ENCODE measurements at places on chromosomes 3 and 15.
A peak's percentile ranks its signal among the peaks of the same experiment; 100 is the strongest.

DNA sequence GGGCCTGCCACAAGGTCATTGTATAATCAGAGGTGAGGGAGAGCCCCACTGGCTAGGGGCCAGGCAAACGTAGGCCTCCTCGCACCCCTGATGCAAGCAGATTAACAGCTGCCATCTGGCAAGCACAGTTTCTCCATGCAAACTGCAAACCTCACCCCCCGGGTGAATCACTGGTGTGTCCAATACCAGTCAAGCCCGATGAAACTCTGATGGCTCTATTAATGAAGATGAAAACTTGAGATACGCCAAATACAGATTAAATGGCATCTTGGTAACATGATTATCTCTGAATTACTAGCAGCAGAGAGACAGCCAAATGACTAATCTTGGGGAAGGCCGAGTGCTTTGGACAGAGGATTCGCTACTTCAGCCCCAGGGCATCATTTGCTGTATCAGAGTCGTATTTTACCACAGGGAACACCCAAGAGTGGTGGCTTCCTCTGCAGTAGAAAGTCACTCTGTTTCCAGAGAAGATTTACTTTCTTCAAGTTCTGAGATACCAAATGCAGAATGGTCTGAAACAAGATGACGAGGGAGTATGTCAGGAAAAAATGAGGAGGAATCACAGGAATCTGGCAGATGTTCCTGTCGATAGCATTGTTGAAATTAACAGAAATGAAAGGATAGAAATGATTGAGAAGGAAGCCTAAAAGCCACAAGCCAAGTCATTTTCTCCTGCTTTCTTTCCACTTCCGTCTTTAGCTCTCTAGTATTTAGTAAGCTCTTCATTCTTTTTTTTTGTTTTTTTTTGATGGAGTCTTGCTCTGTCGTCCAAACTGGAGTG, 96.2 kb upstream of the NR2F2 start:
- no peak for DNase-seq

- peak; percentile 80 for DNase-seq
Observed at GRCh38 chr15:92820236-92821021, 79.7 kb upstream of the CHD2 start.

DNA sequence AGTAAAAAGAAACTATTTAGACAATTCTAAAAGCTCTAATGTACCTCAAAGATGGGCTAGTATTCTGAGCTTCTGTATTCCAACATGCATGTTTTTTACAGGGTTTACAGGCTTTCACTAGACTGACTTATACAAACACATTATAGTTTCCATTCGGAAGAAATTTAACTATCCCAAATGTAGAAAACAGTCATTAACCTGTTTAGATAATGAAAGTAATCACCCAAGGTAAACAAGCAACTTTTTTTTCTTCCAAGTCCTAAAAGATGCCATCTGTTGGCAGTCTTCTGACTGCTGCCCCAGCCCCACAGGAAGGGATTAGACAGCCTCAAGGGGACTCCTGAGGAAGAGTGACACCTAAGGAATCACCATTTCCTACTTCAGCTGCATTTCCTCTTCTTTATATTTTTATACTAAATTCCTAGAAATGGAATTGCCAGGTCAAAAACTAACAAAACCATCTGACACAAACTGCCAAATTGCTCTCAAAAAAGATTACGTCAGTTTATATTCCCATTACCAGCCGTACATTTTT, 25.5 kb downstream of the SIN3A start:
- DNase-seq, result no peak

DNA sequence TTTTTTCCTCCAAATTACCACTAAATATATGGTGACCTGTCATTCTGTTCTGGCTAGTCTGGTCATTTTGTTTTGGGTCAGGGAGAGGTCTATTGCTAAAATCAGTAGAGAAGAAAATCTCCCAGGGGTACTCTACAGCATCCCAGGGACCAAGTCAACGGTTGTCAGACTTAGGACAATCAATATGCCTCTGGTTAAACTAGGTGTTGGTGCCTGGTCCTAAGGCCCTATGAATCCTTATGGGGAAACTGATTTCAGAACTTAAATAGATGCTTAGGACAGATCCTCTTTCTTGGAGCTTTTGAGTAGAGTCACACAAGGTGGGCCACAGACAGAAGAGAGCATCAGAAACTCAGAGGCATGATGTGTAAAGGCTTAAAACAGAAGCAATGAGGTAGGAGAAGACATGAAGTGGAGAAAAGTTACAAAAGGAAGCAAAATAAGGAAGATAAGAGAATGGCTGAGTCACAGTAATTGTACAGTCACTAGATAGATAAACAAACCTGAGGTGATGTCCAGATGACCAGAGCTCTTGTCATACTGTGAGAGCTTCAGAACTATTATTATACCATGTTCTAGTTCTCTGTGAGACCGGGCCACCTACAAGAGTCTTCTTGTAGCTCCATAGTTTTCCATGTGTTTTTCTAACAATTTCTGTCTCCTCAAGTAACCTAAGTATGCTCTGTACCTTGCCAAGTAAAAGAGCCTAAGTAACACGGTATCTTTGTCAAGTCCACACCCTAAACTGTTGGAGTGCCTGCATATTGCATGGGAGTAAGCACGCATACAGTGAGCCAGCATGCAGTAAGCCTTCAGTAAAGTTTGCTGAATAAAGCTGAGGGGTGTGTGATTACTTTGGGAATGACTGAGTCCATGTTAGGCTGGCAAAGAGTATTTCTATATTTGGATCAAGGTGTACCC, 44.6 kb upstream of the LEKR1 start:
- DNase-seq, result no peak

GRCh38 chr15:79307251-79307650, 3.7 kb upstream of the TMED3 start:
- DNase-seq, result no peak

DNA sequence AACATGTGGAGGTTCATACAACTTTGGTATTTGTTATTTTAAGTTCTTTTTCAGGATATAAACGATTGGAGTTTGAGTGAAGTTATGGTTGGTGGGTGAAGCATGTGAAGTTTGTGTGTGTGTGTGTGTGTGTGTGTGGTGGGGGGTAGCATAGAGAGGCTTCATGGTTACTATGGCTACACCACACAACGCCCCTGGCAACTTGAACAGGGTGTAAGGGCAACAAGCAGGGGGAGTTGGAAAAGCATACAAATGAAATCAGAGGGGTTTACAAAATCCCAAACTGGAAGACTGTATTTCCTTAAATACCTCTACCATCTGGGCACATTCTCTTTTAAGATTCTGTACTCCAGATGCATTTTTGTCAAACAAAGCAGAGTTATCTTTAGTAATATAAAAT, 207.5 kb downstream of the SV2B start:
- DNase-seq, result no peak

DNA sequence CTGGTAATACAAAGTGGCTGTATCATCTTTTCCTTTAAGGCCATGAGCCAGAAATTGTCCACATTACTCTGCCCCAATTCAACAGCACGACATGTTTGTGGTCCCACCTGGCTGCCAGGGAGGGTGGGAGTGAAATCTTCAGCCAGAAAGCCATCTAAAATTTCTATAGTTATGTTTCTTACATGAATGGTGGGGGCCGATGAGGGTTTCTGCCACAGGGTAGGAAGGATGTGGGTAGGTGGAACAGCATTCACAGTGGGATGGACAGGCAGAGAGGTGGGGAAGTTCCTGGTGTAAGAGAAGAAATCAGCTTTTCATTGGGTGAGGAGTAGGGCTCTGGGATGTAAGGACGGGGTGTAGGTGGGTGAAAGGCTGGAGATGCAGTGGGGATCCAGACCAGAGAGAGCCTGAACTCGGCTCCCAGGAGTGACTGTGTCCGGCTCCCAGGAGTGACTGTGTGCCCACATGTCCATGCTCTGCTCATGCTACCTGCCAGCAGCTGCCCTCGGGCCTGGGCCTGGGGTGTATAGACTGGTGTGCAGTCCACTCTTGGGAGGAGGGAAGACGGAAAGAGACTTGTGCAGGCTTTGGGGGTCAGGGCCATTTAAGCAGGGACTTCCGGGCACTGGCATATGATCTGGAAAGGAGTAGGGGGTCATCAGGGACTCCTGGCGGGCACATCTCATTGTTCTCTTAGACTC, 3.8 kb upstream of the FBLN2 start:
- DNase-seq, result no peak

DNA sequence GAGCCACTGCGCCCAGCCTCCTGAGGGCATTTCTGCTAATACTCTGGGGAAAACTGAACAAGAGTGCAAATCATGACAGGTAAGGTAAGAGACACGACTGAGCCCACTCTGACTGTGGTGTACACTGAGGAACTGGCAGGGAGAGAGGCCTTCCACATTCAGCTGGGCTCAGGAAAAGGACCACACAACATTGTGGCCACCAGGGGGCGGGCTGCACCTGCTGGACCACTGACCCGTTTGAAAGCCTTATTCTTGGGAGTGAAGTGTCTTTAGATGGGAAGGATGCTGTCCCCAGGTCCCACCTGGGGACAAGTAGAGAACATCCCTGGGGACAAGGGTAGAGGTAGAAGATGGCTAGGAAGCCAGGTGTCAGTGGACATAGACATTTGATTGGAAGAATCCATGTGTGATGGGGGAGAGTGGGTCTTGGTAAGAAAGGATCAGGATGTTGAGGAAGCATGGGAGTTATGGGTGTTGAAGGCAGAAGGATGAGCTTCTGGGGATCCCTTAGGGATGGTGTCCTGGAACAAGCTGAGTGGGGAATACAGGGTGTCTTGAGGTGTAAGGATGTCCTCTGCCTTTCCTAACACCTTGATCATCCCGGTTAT, 6.2 kb upstream of the CTDSPL start:
- DNase-seq, result peak; percentile 74

DNA sequence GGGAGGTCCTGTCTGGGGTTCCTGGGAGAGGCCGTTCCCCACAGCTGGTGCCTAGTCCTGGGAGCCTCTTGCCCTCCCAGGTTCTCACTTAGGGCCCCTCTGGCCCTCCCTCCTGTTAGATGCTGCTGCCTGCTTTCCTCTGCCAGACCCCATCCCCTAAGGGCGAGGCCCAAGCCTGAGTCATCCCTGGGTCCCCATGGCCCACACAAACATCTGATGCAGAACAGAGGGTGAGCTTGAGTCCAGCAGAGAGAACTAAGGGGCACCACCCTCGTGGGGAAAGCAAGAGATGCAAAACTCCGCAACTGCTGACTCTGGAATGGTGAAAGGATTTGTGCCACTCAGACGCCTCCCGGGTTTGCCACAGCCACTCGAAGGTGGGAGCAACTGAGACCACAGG, 58.8 kb upstream of the TRPM1 start:
- no peak for DNase-seq

- DNase-seq, result no peak
Observed at GRCh38 chr3:16364323-16364722, 99.3 kb downstream of the OXNAD1 start.

DNA sequence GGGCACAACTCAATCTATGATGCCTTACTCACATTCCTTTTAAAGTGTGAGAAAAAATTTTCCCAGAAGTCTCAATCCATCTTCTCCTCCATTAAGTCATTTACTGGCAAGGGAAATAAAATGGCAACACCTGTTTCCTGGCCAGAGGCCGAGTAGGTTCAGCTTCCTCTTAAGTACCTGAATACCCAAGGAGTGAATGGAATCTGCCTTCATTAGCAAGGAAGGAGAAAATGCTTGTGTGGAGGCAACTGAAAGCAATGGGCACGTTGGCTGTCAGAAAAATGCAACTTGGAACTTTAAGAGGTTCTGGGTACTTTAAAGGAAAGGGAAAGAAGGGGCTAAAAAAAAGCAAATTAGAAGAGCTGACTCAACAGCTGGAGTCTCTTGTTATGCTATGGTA, 423.6 kb upstream of the ARL6 start:
- no peak for DNase-seq

DNA sequence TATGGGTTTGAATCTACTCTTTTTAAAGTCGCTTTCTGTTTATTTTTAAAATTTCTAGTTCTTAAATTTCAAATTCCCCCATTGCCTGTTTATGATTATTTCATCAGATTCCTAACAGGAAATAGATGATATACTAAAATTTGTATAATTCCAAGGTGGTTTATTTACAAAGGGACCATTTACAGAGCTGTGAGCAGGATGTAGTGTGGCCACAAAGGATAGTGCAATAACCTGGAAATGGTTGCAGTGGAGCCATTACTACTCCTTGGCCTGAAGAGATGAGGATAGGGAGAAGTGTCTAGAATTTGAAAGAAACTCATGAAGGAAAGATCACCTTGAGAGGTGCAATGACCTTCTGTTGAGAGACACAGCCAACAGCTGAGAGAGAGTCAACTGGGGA, 58.5 kb upstream of the AP4E1 start:
- no peak for DNase-seq

DNA sequence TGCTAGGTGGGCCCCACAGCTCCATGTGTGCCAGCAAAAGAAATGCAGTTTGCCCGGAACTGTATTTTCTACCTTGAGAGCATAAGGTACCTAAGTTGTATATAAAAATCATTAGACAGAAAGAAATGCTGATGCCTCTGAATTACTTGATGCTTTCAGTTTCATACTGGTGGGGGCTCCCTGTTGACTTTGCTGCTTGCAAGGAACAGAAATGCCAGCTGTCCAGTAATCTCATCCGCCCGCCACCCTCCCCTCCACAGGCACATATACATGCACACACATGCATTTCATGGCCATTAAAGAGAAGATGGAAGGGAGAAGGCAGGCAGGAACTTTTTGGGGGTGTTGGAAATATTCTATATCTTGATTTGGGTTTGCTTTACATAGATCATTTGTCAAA, 38.4 kb downstream of the LIMD1 start:
- no peak for DNase-seq

GRCh38 chr15:90654233-90655136, 62.7 kb upstream of the BLM start:
- no peak for DNase-seq

DNA sequence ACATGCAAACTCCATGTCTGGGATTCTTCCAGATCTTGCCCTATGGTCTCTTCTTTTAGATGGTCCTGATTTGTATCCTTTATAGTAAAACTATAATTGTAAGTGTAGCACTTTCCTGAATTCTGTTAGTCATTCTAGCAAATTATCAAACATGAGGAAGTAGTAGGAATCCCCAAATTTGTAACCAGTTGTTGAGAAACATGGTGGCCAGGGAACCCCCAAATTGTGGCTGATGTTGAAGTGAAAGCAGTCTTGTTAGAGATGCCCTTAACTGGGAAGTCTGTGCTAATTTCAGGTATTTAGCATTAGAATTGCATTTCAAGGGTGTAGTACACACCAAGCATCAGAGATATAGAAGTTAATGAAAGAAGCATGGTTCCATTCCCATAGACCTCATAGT, 180.4 kb upstream of the STT3B start:
- DNase-seq, result no peak

DNA sequence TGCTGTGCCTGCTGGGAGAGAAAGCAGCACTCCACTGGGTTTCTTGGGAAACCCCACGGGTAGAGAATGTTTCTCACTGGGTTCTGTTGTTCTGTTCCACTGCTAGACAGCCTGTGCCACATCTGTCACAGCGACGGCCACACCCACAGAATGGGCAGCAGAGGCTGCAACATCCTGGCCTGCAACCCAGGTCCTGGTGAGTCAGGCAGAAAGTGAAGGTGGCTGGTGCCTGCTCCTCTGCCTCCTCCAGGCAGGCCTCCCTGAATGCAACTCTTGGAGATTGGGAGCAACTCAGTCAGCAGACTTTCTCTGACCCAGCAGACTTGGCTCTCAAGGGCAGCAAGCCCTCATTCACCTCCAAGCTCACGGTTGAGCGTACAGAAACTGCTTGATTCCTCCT, 13.0 kb downstream of the C3orf18 start:
- no peak for DNase-seq

GRCh38 chr3:43783987-43784639, 93.4 kb downstream of the ABHD5 start:
- DNase-seq, result no peak

Data from activated T-cell treated with anti-CD3 and anti-CD28 coated beads for 1 hour (primary cell).